Aorta (tissue), 5 donors: ENCODE measurements at places on chromosomes 2 and 18.

GRCh38 chr2:183207110-183207509 is 82.9 kb downstream of the NUP35 start:
- no peak for DNase-seq

GRCh38 chr2:60380411-60380810 is 173.0 kb downstream of the BCL11A start:
- DNase-seq = no peak

DNA sequence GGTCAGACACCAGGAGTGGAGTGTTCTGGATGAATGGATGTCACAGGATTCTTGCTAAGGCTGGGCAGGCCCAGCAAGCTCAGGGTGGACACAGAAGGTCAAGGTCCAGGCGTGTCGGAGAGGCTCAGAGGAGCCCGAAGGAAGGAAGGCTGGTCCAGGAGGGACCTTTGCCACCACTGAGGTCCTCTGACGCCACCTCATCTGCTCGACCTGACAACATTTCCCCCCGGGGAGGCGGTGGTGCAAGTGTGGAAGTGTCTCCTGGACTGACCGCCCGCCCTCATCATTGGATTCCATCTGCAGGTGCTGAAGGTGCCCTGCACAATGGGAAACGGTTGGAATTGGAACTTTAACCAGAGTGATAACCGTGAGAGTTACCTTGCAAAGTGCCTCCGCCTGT is 124.6 kb downstream of the RTP5 start:
- DNase-seq = no peak

- DNase-seq = no peak
Measured at GRCh38 chr2:238504181-238504931, 77.6 kb downstream of the ASB1 start.

DNA sequence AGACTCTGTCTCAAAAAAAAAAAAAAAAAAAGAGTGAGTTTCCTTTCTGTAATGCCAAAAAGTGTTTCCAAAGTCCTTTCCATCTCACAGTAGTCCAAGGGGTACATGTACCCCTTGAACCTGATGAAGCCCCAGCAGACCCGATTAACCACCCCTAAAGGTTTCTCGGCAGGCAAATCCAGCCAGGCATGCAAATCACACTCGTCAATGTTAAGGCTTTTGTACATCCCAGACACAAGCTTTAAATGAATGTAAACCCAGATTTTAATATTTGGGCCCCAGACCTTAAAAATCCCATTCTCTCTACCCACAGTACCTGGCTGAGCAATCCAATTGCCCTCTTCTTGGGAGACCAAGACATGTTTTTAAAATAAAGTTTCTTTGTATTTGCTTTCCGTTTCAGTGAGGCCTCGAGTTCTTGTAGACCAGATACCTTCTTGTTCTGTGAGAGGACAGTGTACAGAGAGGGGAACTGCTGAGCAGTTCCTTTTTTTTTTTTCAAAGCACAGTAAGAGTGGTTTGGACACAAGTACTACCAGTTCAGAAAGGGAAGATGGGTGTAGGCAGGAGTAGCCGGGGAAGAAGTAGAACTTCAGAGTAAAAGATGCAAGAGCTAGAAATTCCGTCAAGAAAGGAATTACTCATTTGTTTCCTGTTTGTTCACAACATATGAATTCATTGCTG is at the start of gene NLRC4:
TSS of gene NLRC4 (minus strand) at position 465 of the 684 bp plus-strand sequence. CDS start 8,111 bp downstream, outside the sequence.
- DNase-seq = no peak

- DNase-seq = peak; percentile 54
Measured at GRCh38 chr2:220034426-220035130, 407.1 kb downstream of the SLC4A3 start.

- DNase-seq = no peak
Measured at GRCh38 chr2:223036790-223037444, 15.1 kb upstream of the KCNE4 start.

DNA sequence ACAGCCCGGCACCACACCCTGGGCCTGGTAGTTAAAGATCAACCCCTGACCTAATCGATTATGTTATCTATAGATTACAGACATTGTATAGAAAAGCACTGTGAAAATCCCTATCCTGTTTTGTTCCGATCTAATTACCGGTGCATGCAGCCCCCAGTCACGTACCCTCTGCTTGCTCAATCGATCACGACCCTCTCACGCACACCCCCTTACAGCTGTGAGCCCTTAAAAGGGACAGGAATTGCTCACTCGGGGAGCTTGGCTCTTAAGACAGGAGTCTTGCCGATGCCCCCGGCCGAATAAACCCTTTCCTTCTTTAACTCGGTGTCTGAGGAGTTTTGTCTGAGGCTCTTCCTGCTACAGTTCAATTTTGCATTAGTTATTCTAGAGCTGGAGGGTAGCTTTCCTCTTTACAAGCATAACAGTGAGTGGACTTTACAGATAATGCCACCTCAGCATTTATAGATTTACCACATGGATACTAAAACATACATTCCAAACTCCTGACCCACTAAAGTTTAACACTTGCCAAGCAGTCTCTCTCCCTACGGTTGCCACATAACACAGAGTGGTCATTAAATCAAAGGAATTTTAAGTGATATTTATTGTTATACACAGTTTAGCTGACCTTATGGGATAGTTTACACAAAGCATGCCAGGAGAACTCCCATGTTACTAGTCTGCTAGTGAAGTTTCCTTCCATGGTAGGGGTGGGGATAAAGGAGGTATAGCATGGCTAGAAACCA is 101.0 kb downstream of the EVA1A start:
- no peak for DNase-seq

GRCh38 chr18:3605954-3606443 is 156.0 kb downstream of the TGIF1 start:
- DNase-seq = no peak

DNA sequence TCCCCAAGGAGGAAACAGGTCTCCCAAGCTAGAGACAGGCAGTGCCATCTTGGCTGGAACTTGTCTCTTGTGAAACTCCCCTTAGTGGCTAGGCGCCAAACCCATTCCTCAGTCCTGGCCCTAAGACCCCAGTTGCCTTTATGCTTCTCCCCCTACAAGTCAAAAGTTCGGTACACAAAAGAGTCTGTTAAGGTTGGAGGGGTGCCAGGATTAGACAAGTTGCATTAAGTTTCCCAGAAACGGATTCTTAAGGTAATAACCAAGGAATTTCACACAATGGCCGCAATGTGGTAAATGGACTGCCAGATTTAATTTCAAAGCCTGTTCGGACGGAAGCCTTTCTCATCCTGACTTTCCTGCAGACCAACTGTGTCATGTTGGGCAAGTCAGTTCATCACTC is 80.7 kb downstream of the CCBE1 start:
- no peak for DNase-seq

GRCh38 chr2:118118479-118118878 is 30.2 kb downstream of the INSIG2 start:
- DNase-seq = no peak

DNA sequence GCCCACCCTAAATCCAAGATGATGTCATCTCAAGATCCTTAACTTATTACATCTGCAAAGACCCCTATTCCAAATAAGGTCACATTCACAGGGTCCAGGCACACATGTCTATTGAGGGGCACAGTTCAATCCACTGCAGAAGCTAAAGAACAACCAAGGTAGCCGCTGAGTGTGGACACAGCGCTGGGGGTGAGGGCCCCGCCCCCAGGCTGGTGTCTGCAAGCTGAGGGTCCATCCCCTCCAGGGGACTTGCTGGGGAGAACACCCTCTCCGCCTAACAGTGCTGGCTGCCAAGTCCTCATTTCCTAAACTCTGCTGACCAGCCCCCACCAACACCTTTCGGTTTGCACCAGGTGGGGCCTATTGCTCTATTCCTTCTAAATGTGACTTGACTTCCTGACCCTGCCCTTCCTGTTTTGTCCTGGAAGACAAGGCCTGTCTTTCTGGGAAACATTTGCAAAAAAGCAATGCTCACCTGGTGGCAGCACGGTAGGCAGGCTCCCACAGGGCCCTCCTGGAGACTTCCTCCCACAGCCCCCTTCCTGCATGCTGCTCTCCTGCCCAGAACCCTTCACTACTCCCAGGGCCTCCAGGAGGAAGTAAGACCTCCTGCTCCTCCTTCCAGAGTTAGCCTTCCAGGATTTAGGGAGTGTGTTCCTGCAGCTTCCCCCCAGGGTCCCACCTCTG is 24.4 kb upstream of the TEX44 start:
- DNase-seq = no peak

- DNase-seq = no peak
Measured at GRCh38 chr18:60295674-60296073, 76.9 kb downstream of the MC4R start.

- no peak for DNase-seq
Measured at GRCh38 chr2:47004905-47005495, 89.4 kb upstream of the MCFD2 start.

DNA sequence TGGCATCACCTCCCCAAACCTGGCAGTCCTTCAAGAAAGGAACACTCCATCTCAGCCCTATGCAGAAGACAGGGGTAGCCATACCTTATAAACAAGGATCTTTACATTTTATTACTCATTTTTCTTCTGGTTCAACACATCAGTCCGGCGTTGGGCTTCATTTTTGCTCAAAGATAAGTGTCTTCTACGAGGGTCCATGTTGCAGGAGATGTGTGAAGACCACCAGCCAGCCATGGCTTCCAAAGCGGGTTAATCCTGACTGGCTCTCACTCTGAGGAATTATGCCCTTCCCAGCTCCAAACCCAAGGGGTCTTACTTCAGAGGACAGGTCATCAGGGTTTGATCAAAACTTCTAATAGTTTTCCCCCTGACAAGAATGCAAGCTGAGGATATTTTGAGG is 23.9 kb upstream of the GNAL start:
- DNase-seq = no peak

- DNase-seq = peak; percentile 97
Measured at GRCh38 chr2:58240670-58241545, at the start of gene FANCL. TSS of gene FANCL (minus strand) at chr2:58241325. CDS start at chr2:58241313, 12 bp downstream.

GRCh38 chr2:2950403-2950952 is 427.1 kb downstream of the EIPR1 start:
- DNase-seq = no peak

GRCh38 chr18:48034651-48035555 is 104.4 kb upstream of the SMAD2 start:
- peak; percentile 55 for DNase-seq

DNA sequence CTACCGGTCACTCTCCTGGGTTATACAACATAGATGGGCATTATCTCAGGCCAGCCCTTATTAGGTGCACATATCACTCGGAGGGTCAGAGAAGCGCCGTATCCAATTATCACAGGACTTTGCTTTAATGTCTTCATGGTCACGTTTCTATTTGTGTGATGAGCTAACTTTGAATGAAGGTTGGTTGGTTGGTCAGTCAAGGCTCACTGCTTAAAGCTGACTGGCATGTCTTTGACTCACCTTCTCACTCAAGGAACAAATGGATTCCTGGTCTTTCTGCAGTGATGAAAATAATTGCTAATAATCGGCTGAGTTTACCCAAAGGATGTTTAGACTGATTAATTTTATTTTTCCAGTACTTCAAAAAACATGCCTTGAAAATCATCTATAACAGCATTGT is 39.7 kb downstream of the COLEC12 start:
- DNase-seq = no peak

- DNase-seq = no peak
Measured at GRCh38 chr2:149167001-149167780, 128.7 kb downstream of the LYPD6B start.

GRCh38 chr2:40244675-40245074 is 207.2 kb downstream of the SLC8A1 start:
- DNase-seq = peak; percentile 72

DNA sequence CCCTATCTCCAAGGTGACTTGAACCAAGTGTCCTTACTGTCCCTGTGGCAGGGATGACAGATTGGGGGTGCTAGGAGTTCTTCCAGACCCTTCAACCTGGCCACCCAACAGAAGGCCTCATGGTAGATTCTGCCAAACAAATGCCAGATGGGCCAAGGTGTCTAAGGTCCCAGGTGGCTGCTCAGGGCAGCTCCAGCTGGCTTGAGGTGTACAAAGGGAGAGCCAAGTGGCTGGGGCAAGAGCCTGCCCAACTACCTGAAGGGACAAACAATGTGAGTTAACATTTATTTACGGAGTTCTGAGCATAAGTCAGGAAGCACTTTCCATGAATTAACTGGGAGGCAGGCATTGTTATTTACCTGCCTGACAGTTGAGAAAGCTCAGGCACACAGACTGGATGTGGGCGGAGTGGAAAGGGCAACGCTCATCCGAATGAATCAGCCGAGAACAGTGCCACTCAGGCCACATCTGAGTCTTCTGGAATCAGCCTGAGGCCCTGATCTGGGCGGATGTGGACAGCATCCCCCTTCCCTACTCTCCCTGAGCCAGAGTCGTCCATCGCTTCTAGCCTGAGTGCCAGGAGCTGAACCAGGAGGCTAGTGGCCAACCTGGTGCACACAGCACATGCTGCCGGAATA is 4.4 kb upstream of the KCNIP3 start:
- no peak for DNase-seq

GRCh38 chr2:44535376-44535775 is 173.6 kb downstream of the CAMKMT start:
- DNase-seq = no peak

GRCh38 chr2:101981504-101981903 is 10.3 kb upstream of the IL1R2 start:
- DNase-seq = no peak

DNA sequence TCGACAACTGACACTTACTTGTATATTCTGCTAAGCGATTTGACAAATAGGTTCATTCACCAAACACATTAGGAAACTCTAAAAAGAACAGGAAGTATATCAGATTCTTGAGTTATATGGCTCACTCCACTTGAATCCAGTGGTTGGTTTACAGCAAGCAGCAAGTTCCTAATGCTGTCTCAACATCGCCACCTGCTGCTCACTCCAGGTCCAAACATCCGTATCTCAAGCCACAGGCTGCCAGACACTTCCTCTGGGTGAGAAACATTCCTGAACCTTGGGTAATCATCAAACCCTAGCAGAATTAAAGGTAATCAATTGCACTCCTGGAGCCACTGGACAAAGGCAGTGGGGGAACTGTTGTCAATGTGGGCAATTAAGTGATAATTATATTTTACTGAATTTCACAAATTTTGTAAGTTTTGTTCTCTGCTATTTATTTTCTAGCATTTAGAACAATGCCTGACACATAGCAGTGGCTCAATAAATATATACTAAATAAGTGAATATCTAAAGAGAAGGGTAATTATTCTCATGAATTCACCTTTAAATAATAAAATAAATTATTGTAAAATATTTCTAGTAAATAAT is 107.1 kb upstream of the TTN start:
- DNase-seq = peak; percentile 88

DNA sequence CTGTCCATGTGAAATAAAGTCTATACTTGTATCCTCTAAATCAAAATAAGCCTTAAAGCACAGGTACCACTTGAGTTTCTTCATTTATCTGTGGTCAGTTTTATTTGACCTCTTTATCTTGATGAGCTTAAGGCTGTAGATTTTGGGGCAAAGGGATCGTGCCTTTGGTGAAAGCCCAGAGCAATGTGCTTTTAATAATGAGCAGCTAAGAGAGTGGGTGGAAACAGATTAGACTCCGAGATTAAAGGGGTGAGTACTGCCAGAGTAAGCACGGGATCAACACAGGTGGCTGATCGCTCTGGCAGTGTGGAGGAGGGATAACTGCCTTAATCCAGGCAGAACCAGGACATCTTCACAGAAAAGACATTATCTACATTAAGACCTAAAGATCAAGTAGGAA is 280.4 kb downstream of the TDRD15 start:
- DNase-seq = no peak

GRCh38 chr2:180564051-180564450 is 416.4 kb upstream of the UBE2E3 start:
- no peak for DNase-seq

- no peak for DNase-seq
Measured at GRCh38 chr18:5893956-5894610, 1.2 kb downstream of the TMEM200C start.
